NCI-H345 (cell line): ENCODE measurements at places on chromosomes 5 and 9.
A peak's percentile ranks its signal among the peaks of the same experiment; 100 is the strongest.

GRCh38 chr5:10235350-10235749 is 14.3 kb downstream of the ATPSCKMT start:
- no peak for DNase-seq

DNA sequence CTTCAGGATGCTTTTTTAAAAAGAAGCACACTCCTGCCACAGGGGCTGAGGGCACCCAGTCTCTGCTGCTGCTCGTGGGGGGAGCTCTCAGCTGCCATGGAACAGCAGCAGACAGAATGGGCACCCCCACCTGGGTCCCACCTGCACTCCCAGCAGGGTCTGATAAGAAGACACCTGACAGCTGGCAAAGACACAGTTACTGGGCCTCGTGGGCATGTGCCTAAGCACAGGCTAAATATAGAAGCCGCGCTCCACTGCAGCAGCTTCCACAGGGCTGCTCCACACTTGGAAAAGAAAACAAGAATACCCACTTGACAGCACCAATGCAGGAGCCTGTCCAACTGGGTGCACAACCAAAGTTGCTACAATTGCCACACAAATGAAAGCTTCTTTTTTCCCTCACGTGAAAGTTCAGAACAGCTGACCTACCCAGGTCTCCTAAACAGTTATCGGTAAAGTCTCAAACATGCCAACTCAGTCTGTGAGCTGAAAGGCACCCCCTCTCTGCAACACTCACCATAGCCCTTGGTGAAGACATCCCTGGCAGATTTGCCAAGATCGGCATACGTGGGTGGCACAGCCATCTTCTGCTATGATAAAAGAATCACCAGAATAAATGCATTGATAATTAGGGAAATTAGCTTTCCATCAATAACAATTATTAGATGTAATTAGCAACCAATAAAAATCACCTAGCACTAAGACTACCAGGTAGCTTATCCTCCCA is 12.2 kb downstream of the VDAC1 start:
- peak; percentile 79 for DNase-seq

GRCh38 chr5:5198815-5199214 is 58.7 kb downstream of the ADAMTS16 start:
- no peak for DNase-seq

- no peak for DNase-seq
Observed at GRCh38 chr5:82982846-82983245, 94.3 kb downstream of the TMEM167A start.

- no peak for DNase-seq
Observed at GRCh38 chr5:62585751-62586150, 7.1 kb downstream of the LRRC70 start.

GRCh38 chr5:123181394-123181801 is 92.4 kb downstream of the PRDM6 start:
- DNase-seq = no peak

- DNase-seq = no peak
Observed at GRCh38 chr5:66151491-66151890, 7.4 kb downstream of the SREK1 start.

- no peak for DNase-seq
Observed at GRCh38 chr9:137300567-137301080, 1.4 kb downstream of the NRARP start.

DNA sequence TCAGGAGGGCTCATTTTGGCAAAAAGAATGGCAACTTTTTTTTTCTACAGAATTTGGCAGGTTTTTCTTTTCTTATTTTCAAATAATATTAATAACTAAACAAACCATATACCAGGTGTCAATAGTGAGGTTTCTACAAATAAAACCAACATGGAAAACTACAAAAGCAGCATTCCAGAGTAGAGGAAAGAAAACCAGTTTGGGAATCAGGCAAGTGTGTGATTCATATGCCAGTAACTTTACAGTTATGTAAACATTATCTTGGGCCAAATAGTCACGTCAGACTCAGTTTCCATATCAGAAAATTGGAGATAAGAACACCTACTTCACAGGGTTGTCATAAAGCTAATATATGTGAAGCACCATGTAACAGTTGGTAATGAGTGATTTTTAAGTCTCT is 51.7 kb downstream of the FBXW11 start:
- no peak for DNase-seq

DNA sequence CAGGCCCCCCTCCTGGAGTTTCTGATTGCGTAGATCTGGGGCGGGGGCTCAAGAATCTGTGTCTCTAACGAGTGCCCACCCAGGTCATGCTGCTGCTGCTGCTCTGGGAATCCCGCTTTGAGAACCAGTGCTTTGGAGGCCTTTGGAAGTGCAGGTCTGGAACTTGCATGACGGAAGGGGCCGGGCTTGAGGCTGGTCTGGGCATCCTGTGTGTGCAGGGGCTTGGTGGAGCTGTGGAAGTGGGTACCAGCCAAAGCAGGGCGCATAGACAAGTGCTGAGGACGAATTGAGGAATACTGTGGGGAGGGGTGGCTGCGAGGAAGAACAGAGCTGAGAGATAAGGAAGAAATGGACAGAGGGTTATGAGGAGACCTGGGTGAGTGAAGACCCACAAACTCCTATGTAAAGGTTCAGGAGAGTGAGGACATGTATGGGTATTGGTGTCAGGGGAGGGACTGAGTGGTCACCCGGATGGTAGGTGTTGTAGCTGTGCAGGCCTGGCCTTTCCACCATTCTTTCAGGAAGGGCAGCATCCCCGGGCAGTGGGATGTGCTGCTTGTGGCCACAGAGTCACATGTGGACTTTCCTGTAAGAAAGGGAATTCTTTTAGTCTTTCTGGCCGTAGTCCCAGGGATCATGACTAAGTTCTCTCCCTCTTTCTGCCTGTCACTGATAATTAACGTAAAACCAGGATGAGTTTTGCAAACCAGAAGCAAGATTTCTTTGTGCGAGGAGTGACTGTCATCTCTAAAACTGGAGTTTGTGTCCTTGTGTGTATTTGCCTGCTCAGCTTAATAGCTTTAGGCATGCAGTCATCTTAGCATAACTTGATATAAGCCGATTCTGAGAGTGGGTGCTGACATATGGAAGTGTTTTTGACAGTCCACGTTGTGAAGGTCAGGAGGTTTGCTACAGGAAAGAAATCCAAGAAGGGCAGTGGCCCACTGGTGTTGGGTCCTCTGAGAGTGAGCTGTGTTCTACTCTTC is 43.3 kb upstream of the TJP2 start:
- no peak for DNase-seq

- no peak for DNase-seq
Observed at GRCh38 chr5:173498286-173498685, 118.2 kb downstream of the BOD1 start.

- DNase-seq = peak; percentile 62
Observed at GRCh38 chr5:55232271-55232984, 980 bp downstream of the CCNO start.

DNA sequence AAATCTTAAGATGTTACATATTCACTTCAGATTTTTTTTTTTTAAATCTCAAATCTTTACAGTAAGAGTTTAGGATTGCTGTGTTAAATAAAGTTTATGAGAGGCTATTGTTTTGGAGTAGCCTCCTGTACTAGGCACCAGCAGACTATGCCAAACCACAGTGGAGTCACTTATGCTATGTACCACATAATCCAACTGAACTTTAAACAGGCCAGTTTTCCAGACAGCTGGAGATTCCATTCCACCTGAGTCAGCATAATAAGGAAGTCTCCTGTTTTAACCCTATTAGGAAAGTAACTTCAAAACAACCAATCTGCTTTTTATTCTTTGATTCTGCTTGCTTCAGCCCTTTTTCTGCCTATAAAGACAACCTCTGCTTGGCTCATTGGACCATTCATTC is 205.2 kb downstream of the CSNK1G3 start:
- DNase-seq = no peak

- no peak for DNase-seq
Observed at GRCh38 chr9:106916466-106917235, 53.7 kb downstream of the ZNF462 start.
